AG04449 (cell line): ENCODE measurements at places on chromosomes 5 and 9.

GRCh38 chr9:125626187-125626586 is 80.8 kb downstream of the MAPKAP1 start:
- no peak for DNase-seq

GRCh38 chr9:124348363-124348762 is 66.9 kb downstream of the PSMB7 start:
- no peak for DNase-seq

GRCh38 chr9:110464321-110464720 is 115.2 kb downstream of the SVEP1 start:
- no peak for DNase-seq

GRCh38 chr5:151067632-151068432 is 13.0 kb downstream of the TNIP1 start:
- no peak for DNase-seq

GRCh38 chr9:1233568-1233967 is 183.4 kb downstream of the DMRT2 start:
- no peak for DNase-seq

DNA sequence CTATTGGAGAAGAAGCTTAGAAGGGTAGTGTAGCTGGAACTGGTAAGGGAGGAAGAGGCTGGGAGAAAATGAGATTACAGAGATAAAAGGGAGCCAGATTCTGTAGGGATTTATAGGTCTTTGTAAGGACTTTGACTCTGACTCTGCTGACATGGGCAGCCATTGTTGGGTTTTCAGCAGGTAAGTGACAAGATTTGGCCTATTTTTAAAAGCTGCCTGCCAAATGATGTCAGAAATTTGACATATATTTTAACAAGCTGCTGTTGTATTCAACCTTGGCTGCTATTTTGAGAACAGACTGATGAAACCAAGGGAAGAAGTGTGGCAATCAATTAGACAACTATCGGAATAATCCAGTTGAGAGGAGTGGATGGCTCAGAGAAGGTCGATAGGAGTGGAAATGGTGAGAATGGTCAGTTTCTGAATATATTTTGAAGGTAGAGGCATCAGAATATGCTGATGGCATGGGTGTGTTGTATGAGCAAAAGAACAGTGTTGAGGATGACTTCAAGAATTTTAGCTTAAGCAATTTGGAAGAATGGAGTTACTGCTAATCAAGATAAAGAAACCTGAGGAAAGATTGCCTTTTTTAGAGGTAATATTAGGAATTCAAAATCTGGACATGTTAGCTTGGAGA is 56.8 kb downstream of the KCTD16 start:
- DNase-seq, result no peak

- no peak for DNase-seq
Measured at GRCh38 chr5:137672001-137672400, 63.9 kb downstream of the KLHL3 start.

- DNase-seq, result no peak
Measured at GRCh38 chr9:129068990-129069861, 11.7 kb upstream of the DOLPP1 start.

DNA sequence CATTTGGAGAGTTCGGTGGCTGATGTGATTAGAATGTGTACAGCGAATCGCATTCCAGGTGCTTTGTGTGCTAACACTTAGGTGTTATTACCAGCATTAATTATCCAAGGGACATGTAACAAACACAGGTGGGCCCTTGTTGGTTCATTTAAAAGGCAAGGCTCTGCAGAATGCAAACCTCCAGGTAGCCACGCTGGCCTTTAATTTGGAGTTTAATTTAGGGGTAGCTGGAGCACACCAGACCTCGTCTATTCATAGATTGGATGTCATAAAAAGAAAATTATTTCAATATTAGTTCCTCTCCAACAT is 191.1 kb downstream of the MAT2B start:
- no peak for DNase-seq

GRCh38 chr5:45093377-45093776 is 284.6 kb downstream of the MRPS30 start:
- no peak for DNase-seq

GRCh38 chr5:122145906-122146305 is 16.6 kb downstream of the ZNF474 start:
- no peak for DNase-seq

GRCh38 chr5:67200809-67201562 is 4.4 kb upstream of the CD180 start:
- no peak for DNase-seq

DNA sequence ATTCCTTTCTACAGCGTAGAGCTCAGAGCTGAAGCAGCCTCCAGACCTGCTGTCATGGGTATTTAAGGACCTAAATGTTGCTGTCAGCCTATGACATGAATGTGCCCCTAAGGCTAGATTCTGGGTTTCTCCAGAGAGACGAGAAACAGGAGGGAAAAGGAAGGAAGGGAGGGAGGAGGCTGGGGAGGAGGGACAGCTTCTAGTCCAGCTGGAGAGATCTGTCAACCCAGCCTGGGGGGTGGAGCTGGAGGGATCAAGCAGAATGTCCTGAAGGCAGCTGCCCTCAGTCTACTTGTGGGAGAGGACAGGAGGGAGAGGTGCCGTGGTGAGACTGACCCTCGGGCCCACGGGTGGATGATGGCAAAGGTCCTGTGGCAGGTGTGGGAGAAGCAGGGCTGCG is 1.1 kb upstream of the DBH start:
- no peak for DNase-seq

DNA sequence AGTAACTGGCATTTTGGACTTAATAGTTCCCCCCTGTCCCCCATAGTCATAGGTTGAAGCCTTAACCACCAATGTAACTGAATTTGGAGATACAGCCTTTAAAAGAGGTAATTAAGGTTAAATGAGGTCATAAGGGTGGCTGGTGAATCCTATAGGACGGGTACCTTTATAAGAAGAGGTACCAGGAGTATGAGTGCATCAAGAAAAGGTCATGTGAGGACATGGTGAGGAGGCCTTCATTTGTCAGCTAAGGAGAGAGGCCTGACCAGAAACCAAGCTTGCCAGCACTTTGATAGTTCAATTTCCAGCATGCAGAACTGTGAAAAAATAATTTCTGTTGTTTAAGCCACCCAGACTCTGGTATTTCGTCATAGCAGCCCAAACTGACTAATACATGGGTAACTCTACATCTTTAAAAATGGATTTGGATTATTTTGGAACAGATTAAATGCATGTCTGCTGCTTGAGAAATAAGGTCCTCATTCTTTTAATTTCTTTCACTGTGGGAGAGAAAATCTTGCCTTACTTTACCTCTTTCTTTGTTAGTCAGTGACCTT is 9.7 kb downstream of the RASA1 start:
- DNase-seq, result no peak

- no peak for DNase-seq
Measured at GRCh38 chr5:119273391-119273839, 82.4 kb upstream of the TNFAIP8 start.

DNA sequence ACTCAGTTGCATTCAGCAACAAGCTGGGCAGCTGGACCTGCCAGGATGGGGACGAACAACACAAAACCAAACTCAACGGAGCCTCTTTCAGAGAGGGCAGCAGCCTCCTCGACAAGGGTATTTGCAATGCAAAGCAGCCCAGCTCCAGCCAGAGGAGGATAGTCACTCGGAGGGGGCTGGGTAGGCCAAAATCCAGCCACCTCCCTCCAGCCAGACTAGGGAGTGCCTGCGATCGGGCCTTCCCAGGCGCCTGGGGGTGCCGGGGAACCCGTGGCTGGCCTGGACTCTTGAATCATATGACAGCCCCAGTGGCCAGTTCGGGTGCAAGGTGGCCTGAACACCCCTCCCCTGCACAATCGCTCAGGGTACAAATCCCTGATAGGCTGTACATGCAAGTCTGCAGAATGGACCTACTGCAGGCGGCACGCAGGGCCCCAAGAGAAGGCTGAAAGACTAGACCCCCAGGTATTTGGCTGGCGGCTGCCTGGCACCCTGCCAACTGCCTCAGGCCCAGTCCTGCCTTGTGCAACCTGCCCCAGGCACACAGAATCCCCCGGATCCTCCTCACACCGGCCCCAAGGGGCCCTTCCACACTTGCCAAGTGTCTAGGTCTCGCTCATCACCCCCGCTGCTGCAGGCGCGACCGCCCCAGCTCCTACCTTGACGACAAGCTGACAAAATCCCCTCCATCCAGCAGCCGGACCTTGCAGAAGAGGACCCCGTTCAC is 1.3 kb downstream of the EEIG1 start:
- DNase-seq, result no peak

DNA sequence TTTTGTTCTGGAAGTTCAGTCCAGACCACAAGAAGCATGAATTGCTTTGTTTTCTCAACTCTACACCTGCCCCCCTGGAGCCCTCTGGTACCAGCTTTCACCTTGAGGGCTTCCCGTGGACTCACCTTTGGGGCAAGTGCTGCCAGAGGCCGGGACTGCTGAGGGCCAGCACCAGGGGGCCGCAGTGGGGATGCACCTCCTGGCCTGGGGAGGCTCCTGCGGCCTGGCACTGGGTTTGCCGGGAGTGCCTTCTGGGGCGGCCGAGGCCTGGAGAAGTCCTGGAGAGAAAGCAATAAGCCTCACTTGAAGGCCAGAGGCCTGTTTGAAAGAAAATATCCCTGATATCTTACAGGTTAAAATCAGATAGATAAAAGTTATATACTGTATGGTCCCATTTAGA is 21.7 kb downstream of the NIPAL4 start:
- no peak for DNase-seq

GRCh38 chr5:170496662-170497028 is 7.2 kb upstream of the KCNIP1 start:
- DNase-seq, result no peak

DNA sequence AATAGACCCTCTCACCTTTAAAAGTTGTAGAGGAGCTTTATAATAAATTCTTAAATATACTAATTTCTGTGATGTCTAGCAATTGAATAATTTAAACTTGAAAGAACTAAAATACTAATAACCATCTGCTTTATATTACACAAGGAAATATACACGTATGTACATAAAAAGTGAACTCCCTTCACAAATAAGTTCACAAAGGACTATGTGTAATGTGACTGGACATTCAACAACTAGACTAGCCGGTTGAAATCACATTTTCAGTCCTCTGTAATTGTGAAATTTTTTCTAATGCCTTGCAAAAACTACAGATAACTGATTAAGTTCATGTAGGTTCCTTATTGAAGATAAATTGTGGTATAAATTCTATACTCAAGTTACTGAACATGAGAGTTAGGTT is 11.6 kb downstream of the NSA2 start:
- DNase-seq, result no peak

DNA sequence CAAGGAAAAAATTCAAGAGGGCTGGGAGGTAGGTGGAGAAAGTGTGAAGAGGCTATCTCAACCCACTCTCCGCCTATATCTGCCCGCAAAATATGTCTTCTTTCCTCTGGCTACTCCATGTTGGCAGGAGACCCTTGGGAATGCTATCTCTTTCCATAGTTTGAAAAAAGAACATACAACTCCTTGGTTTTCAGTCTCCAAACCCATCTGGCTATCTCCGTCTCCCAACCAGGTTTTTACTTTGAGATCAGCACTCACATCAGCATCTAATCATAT is 109.9 kb upstream of the IFNE start:
- DNase-seq, result no peak

DNA sequence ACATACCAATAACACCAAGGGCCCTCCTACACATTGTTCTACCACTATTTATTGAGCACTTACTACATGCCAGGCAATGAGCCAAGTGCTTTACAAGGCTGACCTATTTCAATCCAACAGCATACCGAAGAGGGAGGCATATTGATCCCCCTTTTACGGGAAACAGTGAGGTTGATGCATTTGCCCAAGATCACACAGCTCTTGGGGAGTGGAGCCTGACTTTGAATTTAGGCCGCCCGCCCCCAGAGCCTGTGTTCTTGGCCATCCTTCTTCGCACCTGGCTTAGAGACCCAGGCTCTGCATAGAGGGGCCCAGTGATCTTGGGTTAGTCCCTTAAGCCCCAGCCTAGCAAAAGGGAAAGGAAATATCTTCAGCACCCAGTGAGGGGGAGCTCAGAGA is 158.1 kb upstream of the IER5L start:
- DNase-seq, result no peak

DNA sequence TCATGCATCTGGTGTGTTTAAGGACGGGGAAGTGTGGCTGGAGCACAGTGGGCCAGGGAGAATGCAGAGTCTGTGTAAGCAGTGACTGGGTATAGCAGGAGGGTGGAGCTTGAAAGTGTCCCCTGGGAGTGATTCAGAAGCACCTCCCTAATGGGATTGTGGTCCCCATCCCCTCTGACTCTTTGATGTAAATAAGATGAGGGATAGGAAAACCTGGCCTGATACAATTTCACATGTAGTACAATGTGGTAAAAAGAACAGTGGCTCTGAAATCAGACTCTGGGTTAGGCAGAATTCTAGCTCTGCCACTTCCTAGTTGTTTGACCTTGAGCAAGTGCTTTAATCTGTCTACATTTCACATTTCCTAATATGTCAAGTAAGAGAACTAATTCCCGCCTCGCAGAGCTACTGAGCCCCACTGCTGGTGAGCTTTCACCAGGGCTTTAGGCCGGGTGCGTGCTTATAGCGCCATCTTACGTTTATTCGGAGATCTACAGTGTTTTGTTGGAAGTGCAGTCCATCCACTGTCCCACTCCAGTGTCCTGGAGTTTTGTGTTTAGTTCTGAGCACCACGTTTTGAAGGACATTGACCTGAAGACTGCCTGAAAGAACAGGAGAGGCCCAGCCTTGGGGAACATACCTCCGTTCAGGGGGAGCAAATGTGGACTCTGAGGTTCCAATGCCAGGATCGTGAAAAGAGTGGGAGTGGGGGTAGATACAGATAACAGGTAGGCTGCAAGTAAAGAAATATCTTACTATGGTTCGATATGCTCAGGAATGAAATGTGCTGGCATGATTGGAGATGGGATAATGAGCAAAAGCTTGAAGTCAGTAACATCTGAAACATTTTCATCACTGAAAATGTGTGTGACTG is 51.2 kb upstream of the TESK1 start:
- no peak for DNase-seq

DNA sequence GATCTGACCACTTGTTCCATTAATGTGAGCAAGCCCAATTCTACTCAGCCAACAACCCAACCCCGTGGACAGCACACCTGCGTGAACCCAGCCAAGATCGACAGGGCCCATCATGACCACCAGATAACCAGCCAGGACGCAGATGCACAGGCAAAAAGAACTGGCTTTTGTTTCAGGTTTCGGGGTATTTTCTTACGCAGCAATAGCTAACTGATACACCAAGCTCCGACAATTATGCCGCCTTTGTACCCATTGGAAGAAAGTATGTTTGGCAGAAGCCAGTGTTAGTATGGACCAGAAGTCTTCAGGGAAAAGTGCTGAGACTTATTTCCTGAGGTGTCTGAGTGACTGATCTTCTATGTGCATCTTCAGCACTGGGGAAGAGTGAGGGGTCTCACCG is 6.0 kb upstream of the ADAMTS16 start:
- no peak for DNase-seq

DNA sequence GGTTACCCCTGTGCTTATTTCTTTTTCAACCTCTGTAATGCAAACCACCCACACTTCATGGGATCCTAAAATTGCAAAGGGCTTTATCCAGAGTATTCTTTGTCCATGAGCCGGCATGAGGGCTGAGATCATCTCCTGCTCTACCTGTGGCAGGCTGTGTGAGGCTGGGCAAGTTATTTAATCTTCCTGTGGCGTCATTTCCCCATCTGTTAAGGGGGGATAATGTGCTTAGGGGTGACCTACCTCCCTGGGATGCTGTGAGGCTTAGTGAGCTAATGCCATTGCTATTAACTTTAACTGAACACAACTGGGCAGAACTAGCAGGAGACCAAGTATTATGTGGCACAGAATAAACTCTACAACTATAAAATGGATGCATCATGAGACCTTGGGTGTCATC is 17.0 kb downstream of the FRMPD1 start:
- no peak for DNase-seq
